ENCODE measurements at places on chromosomes 13 and 19.

DNA sequence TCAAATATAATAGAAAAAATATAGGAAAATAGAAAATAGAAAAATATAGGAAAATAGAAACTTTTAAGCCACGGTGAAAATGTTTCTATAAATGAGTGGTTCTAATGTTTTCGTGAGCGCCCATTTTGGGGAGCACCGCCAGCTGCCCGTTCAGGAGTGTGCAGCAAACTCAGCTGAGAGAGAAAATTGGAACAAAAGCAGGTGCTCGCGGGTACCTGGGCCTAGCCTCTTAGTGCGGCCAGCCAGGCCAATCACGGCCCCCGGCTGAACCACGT lies 204 bp upstream of the PDX1 start:
- no peak for DNase-seq

DNA sequence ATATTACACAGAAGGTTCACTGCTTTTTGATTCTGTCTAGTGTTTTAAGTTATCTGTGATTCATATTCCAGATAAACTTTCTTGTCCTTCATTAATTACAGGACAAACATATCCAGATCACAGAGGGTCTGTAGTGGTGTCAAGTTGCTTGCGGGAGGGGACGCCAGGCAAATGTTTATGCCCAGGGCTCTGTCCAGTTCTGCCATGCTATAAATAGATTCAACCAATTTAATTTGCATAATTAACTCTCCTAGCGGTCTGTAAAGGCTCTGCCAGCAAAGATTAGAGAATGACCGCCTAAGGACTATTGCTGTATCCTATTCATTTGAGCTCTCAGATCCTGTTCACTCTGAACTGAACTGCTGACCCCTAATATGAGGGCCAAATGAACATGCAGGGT lies 59.7 kb upstream of the TRPC4 start:
- DNase-seq: no peak

DNA sequence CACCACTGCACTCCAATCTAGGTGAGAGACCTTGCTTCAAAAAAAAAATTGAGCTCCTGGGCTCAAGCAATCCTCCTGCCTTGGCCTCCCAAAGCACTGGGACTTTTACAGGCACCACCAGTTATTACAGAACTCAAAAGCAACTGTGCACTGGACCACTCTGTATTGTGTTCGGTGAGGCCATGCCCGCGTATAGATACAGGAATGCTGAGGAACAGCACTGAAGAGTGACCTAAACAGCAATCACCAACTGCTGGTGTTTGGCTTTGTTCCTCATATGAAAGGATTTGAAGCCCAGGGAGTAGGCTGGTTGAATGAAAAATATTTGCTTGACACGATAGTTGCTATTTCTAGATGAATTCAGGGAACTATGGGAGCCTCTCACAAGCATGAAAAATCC lies 29.5 kb downstream of the SLC25A30 start:
- no peak for DNase-seq

GRCh38 chr13:75364131-75364713 lies 117.7 kb downstream of the TBC1D4 start:
- DNase-seq: no peak

DNA sequence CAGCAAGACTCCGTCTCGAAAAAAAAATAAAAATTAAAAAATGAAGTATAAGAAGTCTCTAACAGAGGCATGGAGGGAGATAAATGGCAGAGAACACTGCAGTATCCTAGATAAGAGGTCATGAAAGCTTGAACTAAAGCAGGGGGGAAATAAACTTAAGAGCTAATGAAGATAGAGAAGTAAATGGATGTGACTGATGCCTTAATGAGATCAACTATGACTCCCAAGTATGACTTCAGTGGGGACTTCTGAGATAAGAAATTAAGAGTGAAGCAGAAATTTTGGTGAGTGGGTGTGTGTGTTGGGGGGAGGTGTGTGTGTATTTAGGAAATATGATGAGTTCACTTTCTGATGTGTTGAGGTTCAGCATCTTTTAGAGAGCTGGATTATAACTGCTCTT lies 55.1 kb downstream of the DIAPH3 start:
- no peak for DNase-seq

DNA sequence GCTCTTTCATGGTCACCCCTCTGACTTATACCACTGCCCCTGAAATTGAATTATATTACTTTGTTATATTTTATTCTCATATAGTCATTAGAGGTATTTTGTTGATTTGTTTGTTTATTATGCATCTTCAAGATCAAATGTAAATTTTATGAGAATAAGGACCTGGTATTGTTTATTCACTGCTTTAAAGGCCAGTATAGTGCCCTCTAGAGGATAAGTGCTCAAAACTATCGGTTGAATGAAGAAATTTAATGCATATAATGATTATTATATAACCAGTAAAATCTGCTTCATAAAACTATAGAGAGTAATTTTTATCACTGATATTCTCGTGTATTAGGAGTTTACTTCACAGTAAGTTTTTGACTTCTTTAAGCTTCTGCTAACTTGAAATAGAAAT lies 1401.9 kb downstream of the SLITRK1 start:
- DNase-seq: no peak

- DNase-seq: no peak
These were observed 4.2 kb upstream of the ZNF579 start for GRCh38 chr19:55584871-55585270.

GRCh38 chr13:76009267-76009890 lies 373.2 kb downstream of the LMO7 start:
- DNase-seq: peak; percentile 23

GRCh38 chr19:39224910-39225309 lies 19.9 kb downstream of the IFNL3 start:
- DNase-seq: no peak

- DNase-seq: peak; percentile 41
These were observed 4.0 kb downstream of the PTBP1 start for GRCh38 chr19:801030-801860.

- DNase-seq: no peak
These were observed 22.1 kb downstream of the FBN3 start for GRCh38 chr19:8127311-8127710.

Measured in lung microvascular endothelial cell (primary cell).